ENCODE measurements at places on chromosomes 2 and 18.
A peak's percentile ranks its signal among the peaks of the same experiment; 100 is the strongest.

GRCh38 chr2:106192752-106193689, 1.1 kb downstream of the UXS1 start:
- no peak for DNase-seq

DNA sequence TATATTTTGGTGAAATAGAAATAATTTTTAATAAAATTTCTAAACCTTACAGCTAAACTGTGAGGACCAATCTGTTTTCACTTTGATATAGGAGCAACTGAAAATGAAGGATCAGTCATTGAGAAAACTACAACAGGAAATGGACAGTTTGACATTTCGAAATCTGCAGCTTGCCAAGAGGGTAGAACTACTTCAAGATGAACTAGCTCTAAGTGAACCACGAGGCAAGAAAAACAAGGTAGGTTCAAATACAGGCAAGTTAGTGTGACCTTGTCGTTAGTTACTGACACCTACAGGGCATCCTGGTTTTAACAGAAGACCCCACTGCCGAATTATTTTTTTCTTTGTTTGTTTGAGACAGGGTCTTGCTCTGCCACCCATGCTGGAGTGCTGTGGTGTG, 75.5 kb upstream of the STON1 start:
- DNase-seq, result no peak

DNA sequence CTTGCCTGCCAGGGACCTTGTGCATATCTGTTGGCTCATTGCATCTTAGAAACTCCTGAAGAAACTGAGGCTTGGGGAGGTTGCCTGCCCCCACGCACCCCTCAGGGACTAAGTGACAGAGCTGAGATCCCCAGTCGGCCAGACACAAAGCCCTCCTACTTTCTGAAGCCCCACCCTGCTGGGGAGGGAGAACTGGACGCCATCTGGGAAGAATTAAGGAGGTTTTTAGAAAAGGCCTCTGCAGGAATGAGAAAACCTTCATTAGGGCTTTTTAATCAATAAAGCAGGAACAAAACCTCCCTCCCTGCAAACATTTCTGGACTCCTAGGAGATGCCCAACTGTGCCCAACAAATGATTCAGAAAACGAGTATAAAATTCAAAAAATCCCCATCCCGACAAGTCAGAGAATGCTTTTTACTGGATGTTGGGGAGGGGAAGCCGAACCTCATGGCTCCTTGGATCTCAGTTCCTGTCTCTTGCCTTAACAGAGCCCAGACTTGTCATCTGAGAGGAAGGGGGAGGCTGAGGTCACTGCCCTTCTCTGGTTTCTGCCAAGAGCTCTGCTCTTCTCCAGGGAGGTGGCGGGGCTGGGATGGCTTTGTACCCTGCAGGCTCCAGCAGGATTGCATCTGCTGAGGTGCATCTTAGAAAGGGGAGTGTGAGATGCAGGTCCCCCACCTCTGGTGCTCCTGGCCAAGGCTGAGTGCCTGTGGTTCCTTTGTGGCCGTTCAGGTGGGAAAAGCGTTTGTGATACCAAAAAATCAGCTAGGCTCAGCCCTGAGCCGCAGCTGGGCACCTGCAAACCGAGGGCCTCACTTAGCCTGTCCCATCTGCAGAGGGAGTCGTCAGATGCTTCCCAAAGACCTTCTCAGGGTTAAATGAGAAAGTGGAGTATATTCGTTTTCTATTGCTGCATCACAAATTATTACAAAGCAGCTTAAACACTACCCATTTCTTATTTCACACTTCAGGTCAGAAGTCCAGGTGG, 142.4 kb downstream of the ZFP36L2 start:
- DNase-seq, result peak; percentile 45

- no peak for DNase-seq
Observed at GRCh38 chr2:222769941-222770340, 90.9 kb upstream of the ACSL3 start.

DNA sequence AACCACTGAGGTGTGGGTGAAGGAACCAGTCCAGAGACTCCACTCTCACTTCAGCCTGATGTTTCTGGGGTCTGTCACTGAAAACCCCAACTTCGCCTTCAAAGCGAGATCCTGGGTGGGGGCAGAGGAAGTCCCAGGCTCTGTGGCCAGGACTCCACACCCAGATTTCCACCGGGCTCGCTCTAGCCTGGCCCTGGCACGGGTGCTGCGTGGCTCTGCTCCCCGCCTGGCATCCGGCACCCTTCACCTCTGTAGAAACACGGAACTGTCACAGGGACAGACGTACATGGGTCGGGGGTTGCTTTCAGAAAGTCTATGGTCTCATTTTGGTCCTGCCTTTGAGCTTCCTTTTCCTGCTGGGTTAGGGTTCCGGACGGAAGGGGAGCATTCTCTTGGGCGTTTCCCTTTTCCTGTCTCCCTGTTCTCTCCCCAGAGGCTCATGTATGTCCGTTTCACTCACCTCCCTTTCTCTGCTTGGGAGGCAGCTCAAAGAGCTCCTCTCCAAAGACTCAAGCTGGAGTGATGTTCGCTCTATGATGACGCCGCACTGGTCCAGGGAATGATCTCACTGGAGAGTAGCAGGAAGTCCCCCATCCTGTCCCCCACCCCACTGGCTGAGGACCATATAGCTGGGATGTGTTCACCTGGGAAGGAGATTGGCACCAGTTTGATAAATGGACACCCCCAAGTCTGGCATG, 41.5 kb downstream of the ODC1 start:
- no peak for DNase-seq

- DNase-seq, result no peak
Observed at GRCh38 chr2:171835386-171835785, 58.7 kb downstream of the SLC25A12 start.

GRCh38 chr2:240925568-240926515, 19.7 kb downstream of the CROCC2 start:
- peak; percentile 35 for DNase-seq
